ENCODE measurements at places on chromosomes 5 and 9.

- no peak for DNase-seq
These were observed 11.3 kb upstream of the SLC34A1 start for GRCh38 chr5:177372910-177373309.

DNA sequence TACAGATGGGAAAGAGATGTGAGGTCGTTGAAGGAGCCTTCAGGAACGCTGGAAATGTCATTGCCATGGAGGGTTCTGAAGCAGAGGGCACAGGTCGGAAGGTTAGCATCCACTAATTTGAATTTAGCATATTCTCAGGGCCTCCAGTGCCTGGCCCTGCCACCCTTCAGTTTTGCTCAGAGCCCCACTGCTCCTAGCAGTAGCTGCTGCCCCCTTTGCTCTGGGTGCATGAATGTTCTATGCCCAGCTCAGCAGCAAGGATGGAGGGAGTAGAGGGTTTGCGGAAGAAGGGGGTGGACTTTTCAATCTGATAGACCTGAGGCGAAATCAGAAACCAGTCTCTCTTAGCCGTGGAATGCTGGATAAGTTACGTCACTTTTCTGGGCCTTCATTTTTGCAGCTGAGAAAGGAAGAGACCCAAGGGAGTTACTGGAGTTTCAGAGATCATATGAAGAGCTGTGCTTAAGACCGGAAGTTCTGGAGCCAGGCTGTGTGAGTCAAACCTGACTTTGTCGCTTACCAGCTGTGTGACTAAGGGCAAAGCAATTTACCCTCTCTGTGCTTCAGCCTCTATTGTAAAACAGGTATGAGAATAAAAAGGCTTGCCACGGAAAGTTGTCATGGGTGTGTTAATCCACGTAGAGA lies 133.2 kb upstream of the PANK3 start:
- DNase-seq = no peak

- DNase-seq = no peak
These were observed 303.8 kb upstream of the WWC1 start for GRCh38 chr5:167987490-167988280.

DNA sequence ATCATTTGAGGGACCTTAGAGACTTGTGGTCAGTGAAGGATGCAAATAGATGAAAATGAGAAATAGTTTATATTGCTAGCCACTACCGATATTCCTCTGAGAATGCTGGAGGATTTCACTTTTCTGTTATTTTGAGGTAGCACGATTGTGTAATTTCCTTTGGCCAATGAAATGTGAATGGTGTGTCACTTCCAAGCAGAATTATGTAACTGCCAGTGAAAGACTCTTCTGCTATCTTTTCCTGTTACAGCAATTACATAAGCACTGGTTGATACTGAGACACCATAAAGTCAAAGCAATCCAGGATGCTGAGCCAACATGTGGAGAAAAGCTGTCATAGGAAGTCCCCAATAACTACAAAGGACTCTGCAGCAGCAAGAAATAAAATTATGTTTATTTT lies 3.6 kb upstream of the PCDHA2 start:
- no peak for DNase-seq

DNA sequence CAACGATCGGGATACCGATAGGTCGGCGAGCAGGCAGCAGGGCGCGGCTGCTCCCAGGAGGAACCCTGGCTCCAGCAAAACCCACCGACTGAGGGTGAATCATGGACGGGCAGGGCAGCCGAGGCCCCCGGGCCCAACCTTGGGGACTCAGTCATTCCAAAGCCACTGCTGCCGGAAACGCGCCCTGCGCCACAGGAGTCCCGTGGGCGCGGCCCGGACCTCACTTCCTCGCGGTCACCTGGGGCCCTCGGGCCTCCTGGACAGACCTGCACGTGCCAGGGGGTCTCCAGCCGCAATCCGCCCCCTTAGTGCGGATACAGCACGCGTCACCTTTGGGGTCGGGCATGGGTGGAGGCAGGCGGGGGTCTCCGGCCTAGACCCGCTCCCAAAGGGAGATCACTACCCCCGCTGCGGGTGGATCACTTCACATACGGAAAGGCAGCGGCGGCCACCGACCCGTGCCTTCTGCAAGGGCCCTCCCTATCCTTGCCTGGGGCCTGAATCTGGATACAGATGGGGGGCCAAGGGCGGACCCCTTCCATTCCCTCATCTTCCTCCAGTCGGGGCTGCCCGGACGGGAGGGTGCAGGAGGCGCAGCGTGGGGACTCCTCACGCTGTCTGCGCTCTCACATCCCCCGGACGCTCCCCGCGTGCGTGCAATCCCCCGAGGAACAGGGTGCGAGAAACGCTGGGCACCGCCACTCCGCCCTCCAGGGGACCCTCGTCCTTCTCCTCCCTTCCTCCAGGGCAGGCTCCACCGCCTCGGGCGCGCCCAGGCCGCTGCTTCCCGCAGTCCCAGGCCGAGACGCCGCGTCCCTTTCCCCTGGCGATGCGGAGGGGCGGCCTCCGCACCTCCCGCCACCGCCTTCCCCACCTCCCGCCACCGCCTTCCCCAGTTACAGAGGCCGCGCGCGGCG lies 586 bp downstream of the TXN start:
- no peak for DNase-seq

DNA sequence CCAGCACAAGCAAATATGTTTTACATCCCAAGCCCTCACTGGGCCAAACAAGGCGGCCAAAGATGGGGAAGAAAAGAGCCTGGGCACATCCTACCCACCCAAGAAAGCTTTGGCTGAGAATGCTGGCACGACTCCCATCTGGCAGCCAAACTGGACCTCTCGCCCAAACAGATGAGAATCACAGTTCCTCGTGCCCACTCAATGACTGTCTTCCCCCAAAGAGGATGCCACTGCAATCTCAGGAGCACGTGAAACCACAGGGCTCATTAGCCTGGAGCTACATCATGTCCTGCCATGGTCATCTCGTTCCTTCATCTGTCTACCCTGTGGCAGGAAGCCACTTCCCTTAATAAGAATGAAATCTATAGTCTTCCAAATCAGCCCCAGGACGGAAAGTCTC lies 536.8 kb downstream of the BNC2 start:
- DNase-seq = no peak

- no peak for DNase-seq
These were observed 69.3 kb downstream of the HSD17B3 start for GRCh38 chr9:96232539-96233241.

GRCh38 chr9:131927091-131927490 lies 152.6 kb downstream of the MED27 start:
- no peak for DNase-seq

- no peak for DNase-seq
These were observed 677.3 kb upstream of the RGMB start for GRCh38 chr5:98096155-98096554.

DNA sequence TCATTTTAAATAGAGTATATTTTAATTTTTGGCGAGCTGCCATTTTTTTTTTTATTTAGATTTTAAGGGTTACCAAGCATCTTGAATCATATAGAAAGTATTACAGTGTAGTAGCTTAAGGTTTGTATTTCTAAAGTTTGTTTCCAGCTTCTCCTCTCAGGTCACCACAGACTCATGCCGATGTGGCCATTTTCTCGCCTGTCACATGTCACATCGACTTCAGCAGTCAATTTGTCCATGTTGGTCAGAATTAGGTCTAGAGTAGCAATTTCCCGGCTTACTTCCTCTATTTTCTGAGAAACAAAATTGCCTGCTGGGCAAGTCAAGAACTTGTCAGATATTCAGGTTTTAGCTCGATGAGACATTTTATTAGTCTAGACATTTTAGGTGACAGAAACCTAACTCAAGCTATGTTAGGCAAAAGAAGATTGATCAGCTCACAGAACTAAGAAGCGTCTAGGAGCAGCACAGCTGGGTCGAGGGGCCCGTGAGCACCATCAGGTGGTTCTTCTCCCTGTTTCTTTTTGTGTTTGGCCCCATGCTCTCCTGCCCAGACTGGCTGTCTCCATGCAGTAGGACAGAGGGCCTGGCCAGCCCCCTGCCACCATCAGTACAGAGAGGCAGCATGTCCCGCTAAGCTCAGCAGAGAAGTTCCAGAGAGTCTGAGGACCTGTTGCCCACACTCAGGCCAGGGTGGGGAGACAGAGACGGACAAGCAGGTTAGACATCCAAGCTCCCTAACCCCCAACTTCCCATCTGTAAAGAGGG lies 48.4 kb upstream of the AFAP1L1 start:
- DNase-seq = no peak

- no peak for DNase-seq
These were observed 1464.7 kb downstream of the EFNA5 start for GRCh38 chr5:106205916-106206571.

- no peak for DNase-seq
These were observed 92.1 kb downstream of the TMEM167A start for GRCh38 chr5:82984786-82985735.

DNA sequence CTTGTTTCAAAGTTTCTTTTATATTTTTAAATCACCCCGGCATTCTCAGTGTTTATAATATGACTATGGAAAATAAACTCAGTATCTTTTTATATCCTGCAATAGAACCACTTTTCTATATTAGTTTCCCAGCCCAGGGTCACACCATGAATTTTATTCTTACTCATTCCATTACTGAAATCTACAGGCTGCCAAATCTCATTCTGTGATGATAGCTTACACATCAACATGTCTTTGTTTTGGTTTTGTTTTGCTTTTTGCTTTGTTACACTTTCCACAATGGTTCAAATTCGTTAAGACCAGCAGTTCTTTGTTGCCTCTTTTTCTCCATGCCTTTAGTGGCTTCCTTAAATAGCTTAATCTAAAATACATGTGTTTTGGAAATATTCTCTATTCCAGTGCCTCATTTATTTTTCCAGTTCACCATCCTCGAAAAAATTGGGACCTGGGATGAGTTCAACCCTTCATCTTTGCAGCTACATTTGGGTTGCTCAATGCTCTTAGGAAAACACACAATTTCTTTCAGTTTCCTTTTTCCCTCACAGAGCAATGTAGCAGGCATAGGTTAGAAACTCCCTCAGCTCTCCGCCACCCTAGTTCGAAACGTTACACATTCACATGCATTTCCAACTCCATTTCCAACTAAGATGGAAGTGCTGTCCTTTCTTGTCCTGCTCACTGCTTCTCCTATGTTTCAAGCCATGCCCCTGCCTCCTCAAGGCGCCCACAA lies 1146.3 kb downstream of the MAT2B start:
- DNase-seq = no peak

DNA sequence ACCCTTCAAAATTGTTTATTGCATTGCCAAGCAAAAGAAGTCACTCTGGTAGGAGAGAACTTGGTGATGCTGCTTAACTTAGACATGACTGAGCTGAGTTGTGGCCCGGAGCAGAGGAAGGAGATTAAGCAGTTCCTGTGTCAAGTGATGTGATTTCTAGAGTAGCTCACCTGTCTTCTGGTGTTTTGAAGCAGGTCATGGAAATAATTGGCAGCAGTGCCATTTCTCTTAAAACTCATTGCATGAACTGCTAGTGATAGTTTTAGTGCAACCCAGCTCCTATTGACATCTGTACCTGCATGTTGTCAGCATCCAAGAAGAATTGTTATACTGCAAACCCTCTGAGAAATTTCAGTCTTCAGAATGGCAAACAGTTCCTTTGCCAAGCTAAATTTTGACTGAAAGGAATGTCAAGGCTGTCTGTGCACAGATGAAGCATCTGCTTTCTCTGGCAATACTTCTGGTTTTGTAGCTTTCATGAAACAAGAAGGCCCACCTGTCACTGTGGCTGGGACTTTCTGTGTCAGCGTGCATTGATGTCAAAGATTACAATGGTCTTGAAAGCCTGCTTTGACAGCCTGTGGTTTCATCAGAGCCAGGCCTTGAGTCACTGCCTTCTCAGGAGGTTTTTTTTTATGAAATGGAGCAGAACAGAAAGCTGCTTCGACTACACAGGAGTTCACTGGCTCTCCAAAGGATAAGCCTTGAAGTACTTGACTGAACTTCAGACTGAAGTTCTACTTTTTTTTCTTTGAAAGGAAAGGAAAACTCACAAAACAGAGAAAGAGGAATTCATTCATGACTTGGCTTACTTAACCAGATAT lies 90.6 kb downstream of the RALGPS1 start:
- DNase-seq = no peak

DNA sequence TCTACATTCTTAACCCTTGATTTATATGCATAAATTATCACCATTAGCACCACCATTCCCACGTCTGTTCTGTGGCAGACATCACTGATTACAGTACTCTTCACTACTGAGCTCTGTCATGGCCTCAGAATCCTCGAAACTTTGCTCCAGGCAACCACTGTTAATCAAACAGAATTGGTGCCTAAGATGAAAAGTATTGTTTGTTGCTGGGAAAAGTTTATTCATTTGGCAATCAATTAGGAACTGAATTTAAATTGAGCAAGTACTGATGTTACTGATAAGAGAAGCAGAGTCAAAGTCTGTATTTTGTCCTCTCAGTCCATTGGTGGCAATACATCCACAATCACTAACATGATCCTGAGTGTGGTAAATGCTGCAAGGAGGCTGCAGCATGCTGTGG lies 12.8 kb downstream of the SLC1A1 start:
- no peak for DNase-seq

DNA sequence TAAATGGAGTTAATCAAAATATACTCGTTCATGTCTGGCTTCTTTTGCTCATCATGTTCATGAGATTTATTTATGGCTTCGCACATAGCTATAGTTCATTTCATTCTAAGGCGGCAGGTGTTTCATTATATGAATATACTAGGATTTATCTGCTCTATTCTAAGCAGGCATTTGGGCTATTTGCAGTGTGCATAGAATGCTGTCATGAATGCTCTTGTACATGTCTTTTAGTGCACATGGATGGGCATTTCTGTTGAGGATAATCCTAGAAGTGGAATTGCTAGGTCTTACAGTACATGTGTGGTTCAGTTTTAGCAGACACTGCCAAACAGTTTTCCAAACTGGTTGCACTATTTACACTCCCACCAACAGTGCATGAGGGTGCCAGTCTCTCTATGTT lies 285.3 kb upstream of the ADRA1B start:
- DNase-seq = no peak

Data from cortex of kidney (tissue), 1 donor.